ENCODE measurements at places on chromosomes 7 and 10. TPM values are rescaled to one million over a fixed set of nuclear protein-coding genes. Genes with fewer than 3 reads are reported as not detected.
A peak's percentile ranks its signal among the peaks of the same experiment; 100 is the strongest.

Gene UCMA
- polyA plus RNA-seq = not detected

Gene C10orf62
- 3.5 TPM for polyA plus RNA-seq

- DNase-seq = peak; percentile 69
These were observed 236.3 kb downstream of the BAMBI start for GRCh38 chr10:28913436-28914237.

- DNase-seq = no peak
These were observed 338.5 kb downstream of the MDFIC start for GRCh38 chr7:115260381-115260780.

DNA sequence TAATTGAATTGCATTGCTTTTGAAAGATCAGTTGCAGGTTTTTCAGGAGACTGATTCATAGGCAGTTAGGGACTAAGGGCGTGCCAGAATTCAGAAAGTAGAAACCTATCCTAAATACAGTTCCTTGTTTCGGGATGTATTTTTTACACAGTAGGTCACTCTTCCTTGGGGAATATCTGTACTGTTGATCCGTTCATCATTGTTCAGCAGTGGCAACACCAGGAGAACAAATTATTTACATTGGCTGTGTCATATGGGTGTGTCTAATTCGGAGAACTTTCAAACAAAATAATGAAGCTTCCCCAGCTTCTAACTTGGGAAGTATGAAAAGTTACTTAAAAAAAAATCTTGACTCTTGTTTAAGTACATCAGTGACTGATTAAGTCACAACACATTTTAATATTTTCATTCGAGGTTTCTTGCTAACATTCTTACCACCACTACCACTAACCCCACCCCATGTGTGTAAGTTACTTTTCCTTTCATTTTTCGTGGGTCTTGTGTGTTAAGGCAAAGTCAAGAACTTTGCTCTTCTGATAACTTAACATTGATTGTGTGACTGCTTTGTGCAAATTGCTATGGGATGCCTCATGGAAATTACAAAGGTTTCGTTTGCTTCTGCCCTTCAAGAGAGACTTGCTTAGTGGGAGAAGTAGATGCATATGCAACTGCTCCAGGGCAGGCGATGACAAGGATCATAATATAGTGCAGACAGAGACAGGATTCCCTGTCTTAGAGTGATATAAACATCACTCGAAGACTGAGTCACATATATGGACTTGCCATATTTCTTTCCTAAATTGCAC, 43.8 kb upstream of the RPA3 start:
- no peak for DNase-seq
